ENCODE measurements at places on chromosomes 11 and 22.
A peak's percentile ranks its signal among the peaks of the same experiment; 100 is the strongest.

DNA sequence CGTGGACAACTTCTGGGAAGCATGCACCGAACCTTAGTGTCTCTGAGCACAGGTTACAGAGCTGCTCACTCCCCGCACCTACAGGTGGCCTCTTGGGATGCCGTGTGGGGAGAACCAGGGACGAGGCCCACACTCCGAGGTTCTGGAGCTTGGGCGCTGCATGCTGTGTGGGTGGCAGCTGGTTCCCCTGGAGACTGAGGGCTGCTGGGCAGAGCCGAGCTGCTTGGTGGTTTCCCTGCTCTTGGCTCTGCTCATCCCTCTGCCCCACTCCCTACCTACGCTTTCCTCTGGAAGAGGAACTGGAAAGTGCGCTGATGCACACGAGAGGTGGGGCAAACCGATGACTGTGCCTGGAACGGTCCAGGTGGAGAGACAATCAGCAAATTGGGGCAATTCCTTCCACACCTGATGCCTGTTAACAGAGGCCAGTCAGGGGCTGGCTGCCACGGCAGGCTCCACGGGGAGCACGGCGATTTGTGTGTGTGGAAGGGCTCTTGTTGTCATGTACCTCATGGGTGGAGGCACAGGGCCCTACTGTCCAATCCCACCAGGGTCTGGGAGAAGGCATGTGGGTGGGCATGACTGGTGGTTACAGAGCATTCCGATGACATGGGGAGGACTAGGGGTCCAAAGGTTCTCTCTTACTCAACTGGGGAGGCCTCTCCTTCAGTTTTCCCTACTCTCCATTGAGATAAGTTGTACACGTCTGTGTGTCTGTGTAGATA, 60.9 kb downstream of the ST14 start:
- no peak for DNase-seq

- DNase-seq, result peak; percentile 26
Measured at GRCh38 chr11:83002053-83002452, 69.6 kb downstream of the RAB30 start.

DNA sequence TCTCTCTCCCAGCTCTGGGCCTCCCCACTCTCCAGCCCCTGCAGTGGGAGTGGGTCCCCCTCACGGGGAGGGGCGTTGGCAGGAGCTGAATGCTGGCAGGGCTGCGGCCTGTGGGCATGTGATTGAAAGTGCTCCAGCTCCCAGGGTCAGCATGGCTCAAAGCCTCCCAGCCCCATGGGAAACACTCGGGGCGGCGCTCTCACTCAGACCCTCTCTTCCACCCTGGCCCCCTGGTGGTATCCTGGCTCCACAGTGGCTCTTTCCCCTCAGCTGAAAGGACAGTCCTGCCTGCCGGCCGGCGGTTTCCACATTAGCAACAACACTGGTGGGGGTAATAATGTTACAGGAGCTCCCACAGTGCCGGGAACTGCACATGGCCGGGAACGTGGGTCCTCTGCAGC, 35.5 kb downstream of the POLR3H start:
- no peak for DNase-seq

- DNase-seq, result peak; percentile 77
Measured at GRCh38 chr11:34758262-34758661, 137.4 kb downstream of the EHF start.

- DNase-seq, result no peak
Measured at GRCh38 chr22:43151251-43152002, at the start of gene TSPO. Gene TSPO (plus strand): TSS chr22:43151559. CDS start chr22:43159239, 7,680 bp downstream.

- DNase-seq, result peak; percentile 69
Measured at GRCh38 chr22:29625090-29625825, 21.8 kb downstream of the NF2 start.

DNA sequence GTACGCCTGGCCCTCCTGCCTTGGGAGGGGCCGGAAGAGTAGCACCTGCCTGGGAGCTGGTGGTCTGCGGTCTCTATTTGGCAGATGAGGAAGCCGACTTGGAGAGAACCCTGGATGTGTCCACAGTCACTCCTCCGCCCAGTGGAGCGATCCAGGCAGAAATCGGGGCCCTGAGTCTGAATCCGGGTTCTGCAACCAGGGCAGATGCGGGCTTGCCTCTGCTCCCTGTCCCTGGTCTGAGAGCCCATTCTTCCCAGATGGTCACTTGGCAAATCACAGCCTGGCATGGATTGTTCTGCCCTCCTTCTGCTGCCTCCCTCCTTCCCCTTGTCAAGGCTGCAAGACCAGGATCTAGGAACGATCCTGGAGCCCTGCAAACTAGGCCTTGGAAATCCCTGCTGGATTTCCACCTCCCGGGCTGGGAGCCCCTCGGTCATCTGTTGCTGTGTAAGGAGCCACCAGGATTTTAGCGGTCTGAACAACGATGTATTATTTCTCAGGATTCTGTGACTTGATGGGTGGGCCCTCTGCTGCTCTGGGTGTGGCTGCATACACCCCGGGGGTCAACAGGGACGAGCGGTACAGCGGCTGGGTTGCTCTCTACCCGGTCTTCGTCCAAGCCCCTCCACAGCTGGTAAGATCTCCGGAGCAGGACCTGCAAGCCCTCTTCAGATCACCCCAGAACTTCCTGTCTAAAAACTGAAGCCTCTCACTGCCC, 2.0 kb upstream of the ASCL2 start:
- DNase-seq, result no peak

DNA sequence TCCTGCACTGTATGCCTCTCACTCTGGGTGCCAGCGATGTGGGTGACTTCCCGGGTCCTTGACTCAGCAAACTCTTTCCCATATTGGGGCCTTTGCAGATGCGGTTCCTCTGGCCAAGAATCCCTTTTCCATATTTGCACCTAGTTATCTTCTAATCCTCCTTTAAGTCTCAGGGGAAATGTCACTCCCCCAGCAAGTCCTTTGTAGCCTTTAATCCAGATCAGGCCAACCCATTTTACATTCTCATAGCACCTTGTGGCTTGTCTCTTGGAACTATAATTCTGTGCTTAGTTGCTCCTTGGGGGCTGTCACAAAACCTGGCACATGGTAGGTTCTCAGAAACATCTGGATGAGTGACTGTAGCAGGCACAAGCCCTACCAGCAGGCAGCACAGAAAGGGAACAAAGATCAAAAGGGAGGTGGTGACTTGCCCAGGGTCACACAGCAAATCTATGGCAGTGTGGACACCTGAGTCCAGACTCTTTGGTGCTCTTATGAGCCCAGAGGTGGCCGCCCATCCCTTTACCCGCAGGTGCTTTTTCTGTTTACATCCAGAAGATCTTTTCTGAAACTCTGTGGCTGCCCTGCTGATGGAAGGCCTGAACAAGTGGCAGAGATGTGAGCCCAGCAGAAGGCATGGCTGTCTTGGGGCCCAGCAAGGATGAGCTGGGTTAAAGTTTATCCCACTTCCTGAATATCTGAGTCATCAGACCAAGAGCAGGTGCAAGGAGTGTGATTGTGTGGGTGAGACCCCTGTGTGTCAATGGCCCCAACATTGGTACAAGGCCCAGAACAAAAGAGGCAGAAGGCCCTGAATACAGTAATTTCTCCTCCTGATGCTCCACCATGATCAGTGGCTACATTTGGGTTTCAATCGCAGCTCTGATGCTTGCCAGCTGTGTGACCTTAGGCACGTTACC, 78.6 kb upstream of the GRK3 start:
- no peak for DNase-seq
